ENCODE measurements at places on chromosomes 12 and 14. TPM values are rescaled to one million over a fixed set of nuclear protein-coding genes. Genes with fewer than 3 reads are reported as not detected.

GRCh38 chr12:78403681-78404080, 460.9 kb upstream of the SYT1 start:
- no peak for DNase-seq

GRCh38 chr12:5954661-5955060, 9.6 kb upstream of the ANO2 start:
- no peak for DNase-seq

DNA sequence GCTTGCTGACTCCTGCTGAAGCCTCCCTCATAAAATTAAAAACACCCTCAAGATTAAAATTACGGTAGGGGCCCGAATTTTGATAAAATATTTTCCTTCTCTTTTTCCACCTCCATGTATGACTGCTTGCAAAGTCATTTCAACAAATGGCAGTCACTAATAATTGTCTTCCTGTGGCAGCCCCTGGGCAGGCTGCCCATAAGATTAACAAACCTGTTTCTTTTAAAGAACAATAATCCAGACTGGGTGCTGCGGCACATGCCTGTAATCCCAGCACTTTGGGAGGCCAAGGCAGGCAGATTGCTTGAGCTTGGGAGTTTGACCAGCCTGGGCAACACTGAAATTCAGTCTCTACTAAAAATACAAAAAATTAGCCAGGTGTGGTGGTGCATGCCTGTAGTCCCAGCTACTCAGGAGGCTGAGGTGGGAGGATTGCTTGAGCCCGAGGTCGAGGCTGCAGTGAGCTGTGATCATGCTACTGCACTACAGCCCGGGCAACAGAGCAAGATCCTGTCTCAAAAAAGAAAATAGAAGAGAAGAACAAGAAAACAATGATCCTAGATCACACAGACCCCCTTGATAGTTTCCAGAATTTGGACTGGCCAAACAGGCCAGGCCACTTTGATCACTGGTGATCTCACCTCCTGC, 8.7 kb downstream of the SAV1 start:
- no peak for DNase-seq

ADGRD1 gene
- total RNA-seq: 0.89 TPM

TAS2R13 gene
- not detected for total RNA-seq

DNA sequence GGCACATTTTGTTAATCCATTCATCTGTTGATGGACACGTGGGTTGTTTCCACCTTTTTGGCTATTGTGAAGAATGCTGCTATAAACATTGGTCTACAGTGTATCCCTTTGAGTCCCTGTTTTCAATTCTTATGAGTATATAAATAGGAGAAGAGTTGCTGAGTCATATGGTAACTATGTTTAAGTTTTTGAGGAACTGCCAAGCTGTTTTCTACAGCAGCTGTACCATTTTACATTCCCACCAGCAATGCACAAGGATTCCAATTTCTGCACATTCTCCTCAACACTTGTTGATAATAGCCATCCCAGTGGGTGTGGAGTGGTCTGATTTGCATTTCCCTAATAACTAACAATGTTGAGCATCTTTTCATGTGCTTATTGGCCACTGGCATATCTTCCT, 6.9 kb upstream of the SVOP start:
- no peak for DNase-seq

- no peak for DNase-seq
These were observed 187.3 kb downstream of the MIPOL1 start for GRCh38 chr14:37384870-37385596.

SLC2A14 gene
- not detected for total RNA-seq

- no peak for DNase-seq
These were observed 97.1 kb downstream of the C2CD5 start for GRCh38 chr12:22447223-22447622.

DNA sequence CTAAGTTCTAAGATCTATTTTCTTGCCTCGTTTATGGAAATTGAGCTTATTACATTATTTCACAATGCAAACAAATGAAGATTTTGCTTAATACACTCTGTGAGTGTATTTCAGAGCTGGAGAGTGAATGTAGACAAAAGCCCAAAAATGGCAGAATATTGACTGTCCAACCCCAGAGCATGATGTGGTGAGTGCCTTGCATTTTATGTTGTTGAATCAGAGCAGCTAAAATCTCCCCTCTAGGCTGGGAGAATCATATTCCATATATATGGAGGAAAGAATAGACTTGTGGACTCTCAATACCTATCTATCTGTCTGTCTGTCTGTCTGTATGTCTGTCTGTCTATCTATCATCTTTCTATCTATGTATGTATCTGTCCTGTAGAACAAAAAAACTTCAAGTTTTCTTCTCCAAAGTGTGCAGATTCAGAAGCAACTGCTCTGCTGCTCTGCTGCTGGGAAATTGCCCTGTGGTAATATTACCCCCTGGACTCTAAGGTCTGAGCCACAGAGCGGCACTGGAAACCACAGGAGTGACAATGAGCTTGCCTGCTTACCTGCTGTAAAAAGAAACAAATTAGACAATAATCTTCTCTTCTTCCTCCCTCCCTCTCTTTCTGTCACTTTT, 209.4 kb upstream of the PRICKLE1 start:
- no peak for DNase-seq

HOMEZ gene
- 0.76 TPM for total RNA-seq

TBX5 gene
- total RNA-seq: not detected

DNA sequence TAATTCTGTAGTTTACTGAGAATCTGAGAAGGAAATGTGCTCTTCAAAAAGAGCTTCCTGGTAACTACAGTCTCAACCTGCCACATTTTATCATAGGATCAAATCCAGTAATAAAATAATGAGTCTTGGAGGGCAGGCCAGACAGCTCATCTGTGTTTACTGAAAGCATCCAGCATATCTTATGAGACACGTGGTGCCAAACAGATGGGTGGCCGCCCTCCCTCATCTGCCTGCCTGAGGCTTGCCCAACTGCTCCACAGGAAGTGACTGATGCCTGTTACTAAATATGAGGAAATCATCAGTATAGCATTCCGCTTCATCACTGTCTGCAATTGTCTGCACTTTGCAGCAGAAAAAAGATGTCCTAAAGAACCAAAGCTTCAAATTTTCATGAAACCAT, 13.5 kb downstream of the DHRS7 start:
- DNase-seq: peak; percentile 91

GRCh38 chr14:77131206-77131605, 10.4 kb downstream of the ZDHHC22 start:
- DNase-seq: no peak
